ENCODE measurements at places on chromosomes 5 and 9.

DNA sequence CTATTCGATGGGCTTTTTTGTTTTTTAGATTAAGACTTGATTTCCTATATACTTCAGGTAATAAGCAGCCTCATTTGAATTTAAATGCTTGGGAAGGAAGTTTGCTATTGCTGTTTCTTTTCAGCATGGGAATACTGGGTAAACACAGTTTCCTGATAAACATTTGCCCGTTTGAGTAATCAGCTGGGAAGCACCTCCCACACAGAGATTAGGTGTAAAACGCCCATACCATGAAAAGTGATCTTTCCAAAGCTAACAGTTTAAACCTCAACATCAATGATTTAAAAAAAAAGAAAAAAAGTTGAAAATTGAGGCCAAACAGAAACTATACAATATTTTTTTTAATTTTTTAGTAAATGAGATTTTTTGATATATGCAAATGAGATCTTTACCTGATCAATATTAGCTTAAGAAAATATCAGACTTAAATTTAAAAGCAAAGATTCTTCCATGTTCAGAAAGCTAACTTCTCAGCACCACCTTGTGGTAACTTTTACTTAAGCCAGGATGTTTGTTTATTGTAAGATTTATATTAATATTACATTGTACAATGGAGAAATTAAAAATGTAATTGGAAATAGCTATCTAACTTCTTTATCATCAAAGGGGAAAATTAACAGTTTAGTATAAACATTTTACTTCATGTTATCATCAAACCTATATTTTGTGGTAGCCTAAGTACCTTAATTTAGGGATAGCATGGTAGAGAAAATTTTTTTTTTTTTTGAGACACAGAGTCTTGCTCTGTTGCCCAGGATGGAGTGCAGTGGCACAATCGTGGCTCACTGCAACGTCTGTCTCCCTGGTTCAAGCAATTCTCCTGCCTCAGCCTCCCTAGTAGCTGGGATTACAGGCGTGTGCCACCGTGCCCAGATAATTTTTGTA lies 39.8 kb downstream of the F2RL2 start:
- no peak for DNase-seq

DNA sequence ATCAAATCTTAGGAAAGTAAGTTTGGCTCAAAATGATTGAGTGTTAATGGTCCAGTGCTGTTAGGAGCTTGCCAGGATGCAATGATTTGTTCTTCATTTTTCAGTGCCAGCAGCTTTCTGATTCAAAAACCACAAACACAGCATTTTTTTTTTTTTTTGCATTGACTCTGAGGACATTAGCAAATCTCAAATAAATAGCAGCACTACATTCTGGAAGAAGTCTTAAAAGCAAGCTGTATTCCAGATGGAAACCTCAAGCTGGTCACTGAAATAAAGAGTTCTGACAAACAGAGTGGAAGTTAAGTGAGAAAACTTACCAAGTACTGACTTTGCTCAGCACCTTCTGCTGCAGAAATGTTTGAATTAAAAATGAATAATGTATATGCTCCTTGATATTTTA lies 1653.1 kb upstream of the CDH9 start:
- DNase-seq: no peak

GRCh38 chr9:133581513-133582343 lies 27.5 kb downstream of the FAM163B start:
- DNase-seq: no peak

DNA sequence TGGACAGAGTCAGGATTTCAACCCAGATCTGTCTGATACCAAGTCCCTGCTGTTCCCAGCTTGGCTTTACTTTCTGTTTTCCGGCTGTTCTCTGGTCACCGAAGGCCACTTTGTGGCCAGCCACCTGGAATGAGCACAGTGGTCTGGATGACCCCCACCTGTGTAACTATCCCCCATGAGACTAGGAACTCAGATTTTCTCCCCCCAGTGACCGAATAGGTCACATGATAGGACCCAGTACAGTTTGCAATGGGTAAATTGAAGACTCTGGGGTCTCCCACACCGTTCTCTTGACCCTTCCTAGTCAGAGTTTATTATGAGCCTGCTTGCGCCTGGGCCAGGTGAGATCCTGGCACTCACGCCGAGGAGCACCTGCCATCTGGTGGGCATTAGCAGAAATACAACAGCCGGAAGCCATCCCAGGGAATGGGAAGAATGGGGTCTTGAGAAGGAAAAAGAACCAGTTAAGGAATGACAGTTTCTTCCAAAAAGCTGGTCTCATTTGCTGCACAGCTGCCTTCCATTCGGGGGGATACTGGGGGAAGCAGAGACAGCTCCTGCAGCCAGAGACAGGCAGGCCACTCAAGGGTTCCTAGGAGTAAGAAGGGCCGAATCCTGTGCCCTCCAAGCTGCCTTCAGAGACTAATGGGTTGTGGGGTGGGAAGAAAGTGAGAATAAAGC lies 7.1 kb downstream of the PHYHD1 start:
- DNase-seq: no peak

- no peak for DNase-seq
Measured at GRCh38 chr9:14719231-14719923, 3.2 kb downstream of the CER1 start.

- DNase-seq: no peak
Measured at GRCh38 chr5:95759005-95759404, 27.9 kb downstream of the RHOBTB3 start.

- DNase-seq: no peak
Measured at GRCh38 chr5:119274767-119275130, 81.1 kb upstream of the TNFAIP8 start.

- DNase-seq: no peak
Measured at GRCh38 chr5:154273028-154273617, 82.6 kb downstream of the GALNT10 start.

DNA sequence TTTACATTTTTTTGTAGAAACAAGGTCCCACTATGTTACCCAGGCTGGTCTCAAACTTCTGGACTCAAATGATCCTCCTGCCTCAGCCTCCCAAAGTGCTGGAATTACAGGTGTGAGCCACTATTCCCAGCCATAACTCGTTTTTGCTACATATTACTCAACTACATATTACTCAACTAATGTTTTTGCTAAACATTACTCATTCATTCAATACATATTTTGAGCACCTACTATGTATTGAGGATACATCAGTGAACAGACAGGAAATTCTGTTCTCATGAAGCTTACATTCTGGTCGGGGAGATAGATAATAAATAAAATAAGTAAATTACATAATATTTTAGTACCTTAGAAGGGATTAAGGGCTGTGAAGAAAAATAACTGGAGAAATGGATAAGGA lies 34.9 kb upstream of the STOM start:
- no peak for DNase-seq

DNA sequence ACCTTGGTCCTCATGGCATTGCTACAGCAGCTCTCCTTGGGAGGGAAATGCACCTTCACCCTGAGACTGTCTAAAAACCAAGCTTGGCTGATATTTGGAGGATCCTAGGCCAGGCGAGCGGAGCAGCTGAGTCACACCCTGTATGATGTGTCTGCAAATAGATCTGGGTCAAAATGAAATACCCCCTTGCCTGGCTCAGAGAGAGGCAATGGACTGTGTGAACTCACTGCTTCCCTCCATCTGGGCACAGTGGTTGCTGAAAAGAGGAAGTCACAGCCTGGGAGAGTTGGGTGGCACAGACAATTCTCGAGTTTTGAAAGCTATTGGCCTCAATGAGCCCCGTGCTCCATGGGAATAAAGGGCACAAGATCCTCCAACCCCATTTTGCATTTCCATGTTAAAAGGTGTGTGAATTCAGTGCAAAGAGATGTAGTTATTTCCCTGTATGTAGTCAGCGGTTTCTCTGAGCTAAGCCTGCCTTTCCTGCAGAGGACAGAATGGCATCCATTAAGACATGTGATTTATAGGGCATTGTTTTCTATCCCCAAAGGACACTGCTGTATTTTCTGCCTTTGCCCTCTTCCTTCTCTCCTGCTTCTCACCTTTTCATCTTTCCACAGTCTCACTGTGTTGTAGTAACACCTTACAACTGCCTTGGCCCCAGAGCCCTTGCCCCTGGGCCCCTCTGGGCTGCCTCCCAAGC lies 177.2 kb downstream of the GADD45G start:
- no peak for DNase-seq

GRCh38 chr5:140073296-140073695 lies 30.2 kb upstream of the NRG2 start:
- DNase-seq: no peak

DNA sequence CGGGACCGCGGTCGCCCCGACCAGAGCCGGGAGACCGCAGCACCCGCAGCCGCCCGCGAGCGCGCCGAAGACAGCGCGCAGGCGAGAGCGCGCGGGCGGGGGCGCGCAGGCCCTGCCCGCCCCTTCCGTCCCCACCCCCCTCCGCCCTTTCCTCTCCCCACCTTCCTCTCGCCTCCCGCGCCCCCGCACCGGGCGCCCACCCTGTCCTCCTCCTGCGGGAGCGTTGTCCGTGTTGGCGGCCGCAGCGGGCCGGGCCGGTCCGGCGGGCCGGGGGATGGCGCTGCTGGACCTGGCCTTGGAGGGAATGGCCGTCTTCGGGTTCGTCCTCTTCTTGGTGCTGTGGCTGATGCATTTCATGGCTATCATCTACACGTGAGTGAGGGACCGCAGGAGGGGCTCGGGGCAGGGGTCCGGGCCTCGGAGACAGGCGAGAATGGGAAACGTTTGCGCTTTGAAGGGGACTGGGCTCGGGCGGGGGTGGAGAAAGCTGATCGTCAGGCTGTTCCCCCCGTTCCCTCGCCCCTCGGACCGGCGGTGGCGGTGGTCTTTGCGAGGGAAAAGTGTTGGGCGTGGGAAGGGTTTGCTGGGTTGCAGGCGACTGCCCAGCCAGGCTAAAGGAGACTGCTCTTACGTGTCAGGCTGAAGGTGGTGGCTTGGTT lies 457 bp downstream of the UGCG start:
- DNase-seq: peak; percentile 7

- DNase-seq: no peak
Measured at GRCh38 chr9:134438195-134438788, 112.0 kb downstream of the RXRA start.

- DNase-seq: no peak
Measured at GRCh38 chr5:141743866-141744272, 61.8 kb upstream of the ARAP3 start.

- no peak for DNase-seq
Measured at GRCh38 chr5:153135411-153135810, 355.1 kb upstream of the GRIA1 start.

DNA sequence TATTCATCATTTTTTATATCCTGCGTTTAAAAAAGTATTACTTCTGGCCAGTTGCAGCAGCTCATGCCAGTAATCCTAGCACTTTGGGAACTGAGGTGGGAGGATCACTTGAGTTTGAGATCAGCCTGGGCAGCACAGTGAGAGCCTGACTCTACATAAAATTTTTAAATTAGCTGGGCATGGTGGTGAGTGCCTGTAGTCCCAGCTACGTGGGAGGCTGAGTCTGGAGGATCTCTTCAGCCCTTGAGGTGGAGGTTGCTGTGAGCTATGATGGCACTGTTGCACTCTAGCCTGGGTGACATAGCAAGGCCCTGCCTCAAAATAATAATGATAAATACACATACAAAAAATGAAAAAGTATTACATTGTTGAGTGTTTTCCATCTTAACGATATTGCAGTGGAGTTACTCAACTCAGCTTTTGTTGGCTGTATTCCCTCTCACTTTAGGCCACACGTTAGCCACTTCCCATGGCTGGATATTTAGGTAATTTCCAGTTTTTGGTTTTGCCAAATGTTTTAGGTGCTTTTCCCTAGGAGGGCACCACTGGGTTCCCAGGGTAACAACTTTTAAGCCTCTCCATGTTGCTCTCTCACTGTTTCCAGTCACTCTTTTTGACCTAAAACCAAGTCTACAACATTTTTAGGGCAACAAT lies 20.6 kb downstream of the SHB start:
- no peak for DNase-seq

- no peak for DNase-seq
Measured at GRCh38 chr9:93303806-93304573, 120.1 kb downstream of the WNK2 start.

- no peak for DNase-seq
Measured at GRCh38 chr5:118068886-118069285, 919.5 kb downstream of the DTWD2 start.

DNA sequence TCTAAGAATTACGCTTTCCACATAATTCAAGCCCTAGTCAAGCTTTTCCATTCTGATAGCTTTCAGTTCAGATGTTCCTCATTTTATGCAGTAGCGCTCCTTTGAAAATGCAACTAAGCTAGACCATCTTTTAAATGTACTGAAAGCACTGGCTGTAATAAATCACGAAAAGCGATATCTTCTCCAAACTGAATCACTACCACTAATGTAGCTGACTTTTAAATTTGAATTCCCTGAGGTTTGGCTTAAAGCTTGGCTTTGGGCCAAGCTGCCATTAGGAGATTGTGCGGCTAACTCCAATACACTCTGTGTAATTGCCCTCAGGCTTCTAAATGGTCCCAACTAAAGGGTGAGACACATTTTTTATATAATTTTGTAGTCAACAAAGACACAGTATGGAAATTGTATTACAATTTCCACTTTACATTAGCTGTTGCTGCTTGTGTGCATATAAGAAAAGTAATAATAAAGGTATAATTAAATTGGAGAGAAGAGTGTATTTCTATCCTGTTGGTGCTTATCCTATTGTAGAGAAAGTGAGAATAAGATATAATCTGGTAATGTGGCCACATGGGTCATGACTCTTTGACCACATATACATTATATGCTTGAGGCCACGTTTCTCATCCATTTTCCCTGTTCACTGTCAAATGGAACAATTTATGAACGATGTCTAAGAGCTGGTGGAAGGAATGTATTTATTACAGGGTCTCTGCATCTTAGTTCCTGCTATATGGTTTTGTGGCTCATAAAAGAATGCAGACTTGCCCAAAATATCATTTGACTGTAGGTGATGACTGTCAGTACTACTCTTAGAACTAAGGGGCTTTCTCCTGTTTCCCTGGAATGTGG lies 118.7 kb upstream of the TAF11L2 start:
- no peak for DNase-seq

DNA sequence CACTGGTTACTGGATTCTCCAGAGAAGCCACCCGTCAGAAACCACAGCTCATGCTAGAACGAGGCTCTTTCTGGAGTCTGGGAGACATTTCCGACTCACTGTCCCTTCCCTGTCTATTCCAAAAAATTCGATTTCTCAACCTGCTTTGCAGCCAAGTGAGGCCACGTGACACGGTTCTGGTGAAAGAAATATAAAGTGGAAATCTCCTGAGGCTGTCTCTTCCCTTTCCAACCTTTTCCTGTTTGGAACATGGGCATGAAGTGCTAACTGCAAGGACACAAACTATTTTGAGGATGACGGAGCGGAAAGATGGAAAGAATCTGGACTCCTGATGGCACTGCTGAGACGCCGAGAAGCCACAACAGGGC lies 6.1 kb upstream of the PTGS1 start:
- no peak for DNase-seq

- DNase-seq: no peak
Measured at GRCh38 chr9:36817160-36817834, 216.8 kb downstream of the PAX5 start.

Data from stimulated activated CD4-positive, alpha-beta T cell treated with anti-CD3 and anti-CD28 coated beads, Interleukin-4, amount 100 ng/mL, for 48 hours (primary cell).